ENCODE measurements at places on chromosomes 6 and 20. TPM values are rescaled to one million over a fixed set of nuclear protein-coding genes. Genes with fewer than 3 reads are reported as not detected.

The SLC17A3 gene
- not detected for total RNA-seq

The NANP gene
- total RNA-seq, result 10.2 TPM

The CARMIL1 gene
- total RNA-seq, result 8.2 TPM

The HDGFL1 gene
- not detected for total RNA-seq

The RBPJL gene
- not detected for total RNA-seq

The OPRM1 gene
- total RNA-seq, result not detected

The DLK2 gene
- 0.25 TPM for total RNA-seq

The SOD2 gene
- total RNA-seq, result 424 TPM

The USP49 gene
- total RNA-seq, result 3.2 TPM

The DEFB132 gene
- not detected for total RNA-seq

The KIF13A gene
- total RNA-seq, result 88.5 TPM

The TBXT gene
- not detected for total RNA-seq

The NHLRC1 gene
- total RNA-seq, result 2.2 TPM

The CCNC gene
- 104 TPM for total RNA-seq

The CPXM1 gene
- total RNA-seq, result 0.26 TPM

The SNPH gene
- total RNA-seq, result 6.4 TPM

The ZBP1 gene
- total RNA-seq, result not detected

The GLP1R gene
- total RNA-seq, result not detected

The LY6G6D gene
- total RNA-seq, result not detected

The WFDC8 gene
- total RNA-seq, result not detected

The PDYN gene
- total RNA-seq, result not detected

The F13A1 gene
- total RNA-seq, result not detected

The LAMA5 gene
- total RNA-seq, result 54.0 TPM

The PCNA gene
- 174 TPM for total RNA-seq

The MUC21 gene
- not detected for total RNA-seq

The OOEP gene
- not detected for total RNA-seq

The CRISP2 gene
- total RNA-seq, result not detected

The ENPP5 gene
- not detected for total RNA-seq

The SLC35D3 gene
- not detected for total RNA-seq

The HLA-G gene
- not detected for total RNA-seq

The MYL9 gene
- 2.0 TPM for total RNA-seq

The MOG gene
- total RNA-seq, result not detected
